ENCODE measurements at places on chromosomes 1 and 21.
A peak's percentile ranks its signal among the peaks of the same experiment; 100 is the strongest.

DNA sequence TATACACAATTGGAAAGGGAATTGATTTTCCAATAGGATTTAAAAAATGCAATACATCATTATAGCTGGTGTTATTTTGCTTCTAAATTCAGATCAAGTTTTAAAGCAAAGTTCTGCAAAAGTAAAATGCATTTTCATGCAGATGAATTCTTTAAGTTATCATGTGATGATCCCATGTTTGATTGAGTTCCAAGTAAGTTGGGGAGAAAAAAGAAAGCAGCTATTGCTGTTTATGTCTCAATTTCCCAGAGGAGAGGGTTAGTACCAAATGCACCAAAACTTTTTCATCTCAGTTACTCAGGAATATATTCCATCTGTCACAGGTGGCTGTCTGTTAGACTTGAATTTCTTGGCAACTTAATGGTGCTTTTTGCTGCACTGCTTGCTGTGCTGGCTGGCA, 29.7 kb downstream of the HSPA13 start:
- DNase-seq: no peak

DNA sequence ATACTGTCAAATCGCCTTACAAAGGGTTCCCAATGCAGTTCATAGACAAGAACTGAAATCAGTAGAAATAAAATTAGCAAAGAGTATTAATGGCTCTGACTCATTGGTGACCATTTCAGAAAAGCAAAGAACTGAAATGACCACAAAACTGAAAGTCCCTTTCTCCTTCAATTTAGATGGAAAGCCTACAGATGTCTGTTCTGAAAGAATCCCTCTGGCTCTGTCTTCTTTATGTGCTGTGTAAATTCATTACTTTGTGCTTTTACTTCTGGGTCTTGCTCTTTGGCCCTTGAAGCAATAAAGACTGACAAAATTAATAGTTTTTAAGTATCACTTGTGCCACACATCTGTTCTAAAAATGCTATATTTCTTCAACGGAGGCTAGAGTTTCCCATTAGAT, 62.7 kb upstream of the GPR89A start:
- no peak for DNase-seq

- no peak for DNase-seq
Measured at GRCh38 chr1:205376739-205377138, 20.0 kb upstream of the KLHDC8A start.

GRCh38 chr1:33410091-33410701, 20.7 kb downstream of the PHC2 start:
- DNase-seq: no peak

DNA sequence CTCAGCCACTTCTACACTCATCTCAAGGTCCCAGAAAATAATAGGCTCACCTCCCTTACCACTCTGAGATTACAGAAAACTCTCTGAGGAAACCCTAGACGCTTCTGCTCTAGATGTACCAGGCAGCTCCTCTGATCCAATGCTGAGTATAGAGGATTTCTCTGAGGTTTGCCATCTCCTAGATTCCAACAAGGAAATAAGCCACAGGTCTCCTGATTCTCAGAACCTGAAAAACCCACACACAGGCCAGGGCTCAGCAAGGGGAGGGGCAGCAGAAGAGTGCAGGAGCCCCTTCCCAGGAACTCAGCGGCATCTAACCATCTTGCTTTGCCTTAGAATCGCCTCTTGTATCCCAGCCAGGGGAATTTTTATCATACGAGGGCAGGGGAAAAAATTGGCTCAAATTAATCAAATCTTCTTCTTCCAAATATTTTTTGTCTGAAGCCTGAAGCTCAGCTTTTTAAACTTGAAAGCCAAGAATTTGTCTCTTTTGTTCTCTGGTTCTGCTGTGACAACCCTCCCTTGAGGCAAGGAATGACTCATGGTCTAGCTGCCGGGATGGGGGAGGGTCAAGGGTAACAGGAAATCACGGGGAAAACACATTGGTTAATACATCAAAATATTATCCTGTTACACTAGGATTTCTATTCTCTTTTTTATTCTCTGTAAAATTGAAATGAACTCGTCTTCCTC, 30.8 kb downstream of the GORAB start:
- peak; percentile 3 for DNase-seq

DNA sequence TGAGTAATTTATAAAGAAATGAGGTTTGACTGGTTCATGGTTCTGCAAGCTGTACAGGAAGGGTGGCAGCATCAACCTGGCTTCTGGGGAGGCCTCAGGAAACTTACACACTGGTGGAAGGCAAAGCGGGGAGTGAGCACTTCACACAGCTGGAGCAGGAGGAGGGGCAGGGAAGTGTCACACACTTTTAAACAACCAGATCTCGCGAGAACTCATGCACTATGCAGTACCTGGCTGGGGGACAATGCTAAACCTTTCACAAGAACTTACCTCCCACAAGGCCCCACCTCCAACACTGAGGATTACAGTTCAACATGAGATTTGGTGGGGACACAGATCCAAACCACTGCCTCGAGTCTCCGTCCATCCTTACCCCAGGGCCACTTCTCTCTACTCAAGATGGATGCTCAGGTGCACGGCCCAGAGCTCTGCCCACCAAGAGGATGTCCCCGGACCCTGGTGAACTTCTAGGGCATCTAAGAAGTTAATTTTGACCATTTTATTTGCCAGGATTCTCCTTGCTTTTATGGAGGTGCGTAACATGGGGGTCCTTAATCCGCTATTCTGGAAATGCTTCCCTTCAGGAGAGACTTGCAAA, 22.7 kb upstream of the ACTRT2 start:
- DNase-seq: no peak

DNA sequence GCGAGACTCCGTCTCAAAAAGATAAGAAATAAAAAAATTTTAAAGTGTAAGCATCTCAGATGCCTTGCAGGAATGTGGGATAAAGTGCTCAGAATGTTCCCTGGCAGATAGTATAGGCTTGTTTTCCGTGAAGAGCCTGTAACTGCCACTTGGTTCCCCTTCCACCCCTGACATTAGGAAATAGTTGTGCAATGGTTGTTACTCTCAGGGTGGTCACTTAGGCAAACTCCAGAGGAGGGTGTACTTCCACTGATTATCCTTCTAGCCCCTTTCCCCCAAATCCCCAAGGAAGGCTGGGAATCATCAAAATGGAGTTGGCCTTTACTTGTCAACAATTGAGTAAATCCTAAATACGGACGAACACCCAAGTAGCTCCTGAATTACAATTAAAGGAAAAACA, 10.4 kb downstream of the RPL11 start:
- DNase-seq: no peak

GRCh38 chr1:30527511-30528140, 195.8 kb downstream of the MATN1 start:
- no peak for DNase-seq

DNA sequence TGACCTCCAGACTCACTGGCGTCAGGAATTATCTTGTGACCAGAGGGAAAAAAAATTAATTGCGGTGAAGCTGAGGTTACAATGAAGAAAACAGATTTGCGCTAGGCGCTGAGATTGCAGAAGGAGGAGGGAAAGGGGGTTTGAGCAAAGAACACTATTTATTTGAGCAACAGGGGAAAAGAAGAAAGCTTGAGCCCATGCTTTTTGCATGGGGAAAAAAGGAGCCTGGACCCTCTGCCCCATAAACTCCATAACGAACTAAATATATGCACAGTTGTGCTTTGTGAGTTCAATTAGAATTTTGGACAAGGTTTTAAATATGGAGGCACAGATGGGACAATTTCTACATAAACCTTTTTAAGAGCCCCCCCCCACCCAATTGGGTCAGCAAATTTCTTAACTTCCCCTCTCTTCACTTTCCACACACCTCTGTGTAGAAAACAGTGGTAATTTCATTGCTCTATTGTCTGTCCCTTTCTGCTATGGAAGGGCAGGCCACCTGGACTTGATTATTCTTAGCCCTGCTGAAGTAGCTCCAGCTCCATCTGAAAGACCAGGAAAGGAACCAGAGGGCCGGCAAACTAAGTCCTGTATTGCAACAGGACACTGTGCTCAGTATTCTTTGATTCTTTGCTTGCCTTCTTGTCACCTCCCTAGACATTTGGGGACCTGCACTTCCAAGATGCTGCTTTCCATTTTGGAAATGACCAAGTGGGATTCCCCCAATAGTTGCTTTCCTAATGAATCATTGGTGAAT, 862 bp upstream of the ID3 start:
- DNase-seq: no peak

DNA sequence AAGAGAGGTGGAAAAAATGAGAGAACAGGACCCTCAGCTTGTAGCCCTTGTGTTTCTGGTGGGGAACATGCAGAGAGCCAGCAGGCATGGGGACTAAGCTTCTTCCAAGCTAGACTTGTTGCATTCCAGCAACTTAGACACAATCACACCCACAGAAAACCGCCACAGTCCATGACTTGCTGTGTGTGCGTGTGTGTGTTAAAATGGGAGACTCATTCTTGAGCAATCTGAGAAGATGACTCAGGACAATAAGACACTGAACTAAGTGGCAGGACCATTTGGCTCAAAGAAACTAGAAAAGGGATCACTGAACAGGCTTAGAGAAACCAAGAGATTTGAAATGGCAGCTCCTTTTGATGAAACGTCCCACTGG, 78.0 kb downstream of the HLX start:
- DNase-seq: no peak

DNA sequence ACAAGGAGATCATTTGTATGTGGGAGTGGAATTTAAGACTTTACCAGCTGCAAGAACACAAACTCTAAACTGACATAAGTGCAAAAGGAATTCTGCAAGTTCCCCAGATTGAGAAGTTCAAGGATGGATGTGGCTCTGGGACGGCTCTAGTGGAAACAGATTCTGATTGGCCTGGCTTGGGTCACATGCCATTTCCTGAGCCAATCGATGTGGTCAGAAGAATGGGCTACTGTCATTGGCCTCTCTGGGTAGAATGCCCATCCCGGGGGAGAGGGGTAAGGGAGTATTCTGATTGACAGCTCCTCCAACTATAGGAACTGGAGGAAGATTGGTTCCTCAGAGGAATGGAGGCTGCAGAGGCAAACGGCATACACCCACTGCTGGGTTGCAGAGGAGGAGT, 6.0 kb upstream of the IFNLR1 start:
- no peak for DNase-seq

DNA sequence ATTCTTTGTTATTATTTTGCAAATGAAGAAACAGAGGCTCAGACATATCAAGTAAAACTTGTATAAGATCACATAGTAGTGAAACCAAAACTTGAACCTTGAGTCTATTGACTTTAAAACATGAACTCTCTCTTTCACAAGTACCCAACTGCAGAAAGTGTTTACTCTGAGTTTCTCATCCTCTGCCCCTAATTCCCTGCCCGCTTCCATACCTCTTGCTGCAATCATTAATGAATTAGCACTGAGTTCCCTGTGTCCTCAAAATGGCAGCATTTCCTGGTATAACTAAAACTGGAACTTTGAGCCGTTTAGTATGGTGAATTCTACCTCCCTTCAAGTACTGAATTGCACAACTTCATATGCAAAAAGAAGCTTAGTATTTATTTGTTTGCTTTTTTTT, 147.7 kb upstream of the DNAH14 start:
- DNase-seq: no peak

DNA sequence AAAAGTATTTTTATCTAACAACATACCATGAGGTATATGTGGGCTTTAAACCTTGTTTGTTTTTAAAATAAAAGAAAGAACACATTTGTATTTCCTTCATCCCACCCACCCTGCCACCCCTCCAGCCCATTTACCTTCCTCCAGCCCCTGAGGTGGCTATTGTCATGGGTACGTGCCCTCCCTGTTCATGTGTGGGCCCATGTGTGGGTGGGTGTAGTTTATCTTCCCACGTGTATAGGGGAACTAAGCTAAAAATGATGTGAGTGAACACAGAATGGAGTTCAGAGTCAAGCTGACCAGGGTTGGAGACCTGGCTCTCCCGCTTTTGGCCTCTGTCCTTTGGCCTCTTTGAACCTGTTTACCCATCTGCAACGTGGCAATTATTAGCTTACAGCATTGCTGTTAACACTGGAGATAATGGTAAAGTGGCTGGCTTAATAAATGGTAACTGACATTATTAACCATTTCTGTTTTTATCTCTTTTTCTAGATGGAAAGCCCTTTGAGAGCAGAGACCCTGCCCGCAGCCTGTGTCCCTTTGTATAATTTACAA, 78.1 kb upstream of the WDR26 start:
- no peak for DNase-seq

DNA sequence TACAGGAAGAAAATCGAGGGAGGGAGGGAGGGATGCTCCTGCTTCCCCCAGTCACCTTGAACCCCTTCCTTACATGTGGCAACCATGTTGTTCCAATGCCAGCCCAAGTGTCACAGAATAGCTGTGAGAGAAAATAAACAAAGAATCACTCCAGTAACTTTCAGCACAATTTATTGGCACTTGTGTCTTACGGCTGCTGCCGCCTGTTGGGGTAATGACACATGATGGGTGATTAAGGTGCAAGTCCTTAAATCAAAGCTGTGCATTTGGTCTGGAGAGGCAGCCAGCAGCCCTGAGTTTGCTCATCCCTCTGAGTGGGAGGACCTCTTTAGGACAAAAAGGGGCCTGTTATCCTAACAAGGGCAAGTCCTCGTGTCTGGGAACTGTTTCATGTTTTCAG, 377.7 kb downstream of the PCP4 start:
- DNase-seq: no peak

DNA sequence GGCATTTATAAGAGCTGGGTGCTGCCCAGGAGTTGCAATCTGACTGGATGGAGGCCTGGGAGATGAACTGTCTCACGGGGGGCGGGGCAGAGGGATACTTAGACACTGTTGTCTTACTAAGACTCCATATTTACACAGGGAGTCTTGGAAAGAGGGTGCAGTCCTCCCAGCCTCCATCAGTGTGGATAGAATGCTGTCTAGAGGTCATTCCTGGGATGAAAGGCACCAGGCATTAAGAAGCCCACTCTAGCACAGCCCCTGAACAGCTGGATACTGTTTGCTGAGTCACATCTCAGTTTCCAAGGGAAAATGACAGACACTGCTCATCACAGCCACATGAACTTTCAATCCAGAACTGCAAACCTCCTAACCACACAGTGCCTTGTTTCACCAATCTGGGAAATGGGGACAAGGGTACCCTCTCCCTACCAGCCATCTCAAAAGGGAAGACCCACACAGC, 43.3 kb downstream of the SSBP3 start:
- no peak for DNase-seq

- DNase-seq: no peak
Measured at GRCh38 chr1:166145499-166145898, 21.3 kb downstream of the FAM78B start.

Measured in activated naive CD4-positive, alpha-beta T cell treated with Interleukin-2 at 50 U/mL for 16 hours (primary cell).